ENCODE measurements at places on chromosomes 13 and 19.
A peak's percentile ranks its signal among the peaks of the same experiment; 100 is the strongest.

- DNase-seq, result no peak
Measured at GRCh38 chr13:78625384-78625783, 22.0 kb upstream of the POU4F1 start.

GRCh38 chr19:33806434-33806881, 9.8 kb downstream of the KCTD15 start:
- no peak for DNase-seq

- no peak for DNase-seq
Measured at GRCh38 chr19:10295847-10296591, 6.3 kb downstream of the ICAM5 start.

DNA sequence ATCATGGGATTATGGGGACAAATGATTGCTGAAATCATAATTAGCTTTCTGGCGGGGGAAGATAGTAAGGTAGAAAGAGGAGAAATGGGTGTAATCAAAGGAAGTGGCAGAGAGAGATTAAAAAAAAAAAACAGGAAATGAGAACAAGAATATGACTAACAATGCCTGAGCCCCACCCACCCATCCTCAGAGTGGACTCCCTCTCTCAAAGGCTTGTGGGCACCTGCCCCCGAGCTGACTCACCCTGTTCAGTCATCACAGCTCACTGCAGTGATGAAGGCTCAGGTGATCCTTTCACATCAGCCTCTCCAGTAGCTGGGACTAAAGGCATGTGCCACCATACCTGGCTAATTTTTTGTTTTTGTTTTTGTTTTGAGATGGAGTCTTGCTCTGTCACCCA, 26.4 kb upstream of the TPT1 start:
- no peak for DNase-seq

DNA sequence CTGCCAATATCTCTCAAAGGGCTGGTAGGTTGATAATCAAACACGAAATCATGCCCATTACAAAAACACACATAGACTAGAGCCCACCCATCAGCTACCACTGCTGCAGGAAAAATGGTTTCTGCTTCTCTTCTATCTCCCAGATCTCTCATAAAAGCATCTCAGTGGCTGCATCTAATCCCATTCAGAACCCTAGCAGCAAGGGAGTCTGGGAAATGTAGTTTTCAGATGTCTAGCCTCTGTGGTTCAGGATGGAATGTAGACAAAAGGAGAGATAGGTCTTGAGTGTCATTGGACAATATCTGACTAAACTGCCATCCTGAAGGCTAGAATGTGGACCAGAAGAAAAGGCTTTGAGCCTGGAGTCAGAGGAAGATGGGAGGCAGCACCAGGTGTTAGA, 32.1 kb downstream of the RDH8 start:
- no peak for DNase-seq

DNA sequence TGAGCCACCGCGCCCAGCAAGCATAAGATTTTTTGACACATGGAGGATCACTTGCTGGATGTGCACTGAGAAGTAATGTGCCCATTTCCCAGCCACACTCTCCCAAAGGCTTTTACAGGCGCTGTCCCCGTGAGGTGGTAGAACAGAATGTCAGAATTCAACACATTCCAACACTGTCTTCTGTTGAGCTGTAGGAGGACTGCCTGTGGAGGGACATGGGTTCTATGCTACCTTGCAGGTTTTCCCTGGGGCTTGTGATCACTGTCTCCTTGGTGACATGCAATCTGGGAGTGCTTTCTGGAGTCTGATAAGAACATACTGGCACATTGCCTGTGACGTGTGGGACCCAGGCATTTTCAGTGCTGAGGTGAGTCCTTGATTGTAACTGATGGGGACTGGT, 38.5 kb downstream of the DPRX start:
- no peak for DNase-seq

- DNase-seq, result no peak
Measured at GRCh38 chr13:102028868-102029267, 373.0 kb downstream of the FGF14 start.

DNA sequence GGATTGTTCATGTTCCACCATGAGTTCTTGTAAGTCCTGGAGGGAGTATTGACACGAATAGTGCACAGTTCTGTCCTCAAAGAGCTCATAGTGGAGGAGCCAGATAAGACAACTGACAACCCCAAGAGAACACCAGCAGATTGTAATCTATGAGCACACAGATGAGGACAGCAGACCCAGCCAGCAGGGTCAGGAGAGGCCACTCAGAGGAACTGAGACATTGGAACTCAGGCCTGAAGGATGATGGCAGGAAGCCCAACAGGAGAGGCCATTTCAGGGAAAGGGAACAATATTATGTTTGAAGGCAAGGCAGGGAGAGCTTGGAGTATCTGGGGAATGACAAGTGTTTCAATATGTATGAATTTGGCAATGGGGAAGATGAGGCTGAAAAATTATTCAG, 63.7 kb upstream of the IPO5 start:
- no peak for DNase-seq

DNA sequence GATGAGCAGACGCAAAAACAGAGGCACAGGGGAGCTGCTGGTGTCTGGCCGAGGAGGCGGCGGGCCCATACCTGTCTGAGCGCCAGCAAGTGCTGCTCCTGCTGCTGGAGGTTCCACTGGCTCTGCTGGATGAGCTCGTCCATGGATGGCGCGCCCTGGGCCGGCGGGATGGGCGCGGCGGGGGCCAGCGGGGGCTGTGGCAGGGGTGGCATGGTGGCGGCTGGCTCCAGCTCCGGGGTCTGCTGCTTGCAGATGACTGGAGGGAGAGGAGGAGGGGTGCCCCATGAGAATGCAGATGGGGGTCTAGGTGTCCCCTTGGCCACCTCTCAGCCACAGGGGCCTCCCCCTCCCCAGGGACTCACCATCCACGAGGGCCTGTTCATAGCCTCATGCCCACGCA, 6.9 kb downstream of the CHERP start:
- DNase-seq, result no peak

GRCh38 chr13:95106562-95106961, 194.7 kb downstream of the ABCC4 start:
- DNase-seq, result no peak

DNA sequence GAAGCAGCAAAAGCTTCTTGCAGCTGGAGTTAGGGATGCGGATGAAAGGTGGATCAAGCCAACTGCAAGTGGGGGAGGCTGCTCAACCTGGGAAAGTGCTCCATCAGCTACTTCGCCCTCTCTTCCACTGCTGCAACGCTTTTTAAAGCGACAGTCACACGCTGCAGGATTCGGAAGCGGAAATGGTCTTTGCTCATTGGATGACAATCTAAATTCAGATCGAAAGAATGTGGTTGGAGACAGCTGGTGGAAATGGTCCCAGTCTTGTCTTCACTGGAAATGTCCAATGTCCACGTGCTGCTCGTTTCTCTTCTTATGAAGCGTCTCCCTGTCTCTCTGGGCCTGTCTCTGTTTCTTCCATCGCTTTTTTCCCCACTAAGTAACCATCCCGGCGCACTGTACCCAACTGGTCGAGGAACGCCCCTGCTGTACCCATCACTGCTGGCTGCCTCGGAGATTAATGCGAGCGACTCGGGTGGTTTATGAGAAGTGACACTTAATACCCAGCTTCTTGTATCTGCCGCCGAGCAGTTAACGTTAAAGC, 2.1 kb upstream of the FGF9 start:
- DNase-seq, result peak; percentile 26

DNA sequence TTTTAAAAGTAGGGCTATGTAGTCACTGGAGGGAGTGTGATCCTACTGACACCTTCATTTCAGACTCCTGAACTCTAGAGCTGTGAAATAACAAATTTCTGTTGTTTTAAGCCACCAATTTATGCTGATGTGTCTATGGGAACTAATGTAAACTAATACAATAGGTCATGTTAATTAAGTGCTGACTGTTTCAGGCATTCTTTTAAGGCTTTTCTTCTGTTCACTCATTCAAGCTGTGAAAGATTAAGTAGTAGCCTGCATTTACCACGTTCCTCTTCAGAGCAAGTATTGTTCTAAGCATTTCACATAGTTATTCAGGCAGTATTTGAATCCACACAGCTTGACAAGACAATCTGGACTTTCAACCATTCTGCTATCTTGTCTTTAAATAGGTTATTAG, 1135.0 kb downstream of the SLITRK1 start:
- DNase-seq, result no peak

- peak; percentile 42 for DNase-seq
Measured at GRCh38 chr13:27953676-27954405, 15.3 kb downstream of the CDX2 start.

DNA sequence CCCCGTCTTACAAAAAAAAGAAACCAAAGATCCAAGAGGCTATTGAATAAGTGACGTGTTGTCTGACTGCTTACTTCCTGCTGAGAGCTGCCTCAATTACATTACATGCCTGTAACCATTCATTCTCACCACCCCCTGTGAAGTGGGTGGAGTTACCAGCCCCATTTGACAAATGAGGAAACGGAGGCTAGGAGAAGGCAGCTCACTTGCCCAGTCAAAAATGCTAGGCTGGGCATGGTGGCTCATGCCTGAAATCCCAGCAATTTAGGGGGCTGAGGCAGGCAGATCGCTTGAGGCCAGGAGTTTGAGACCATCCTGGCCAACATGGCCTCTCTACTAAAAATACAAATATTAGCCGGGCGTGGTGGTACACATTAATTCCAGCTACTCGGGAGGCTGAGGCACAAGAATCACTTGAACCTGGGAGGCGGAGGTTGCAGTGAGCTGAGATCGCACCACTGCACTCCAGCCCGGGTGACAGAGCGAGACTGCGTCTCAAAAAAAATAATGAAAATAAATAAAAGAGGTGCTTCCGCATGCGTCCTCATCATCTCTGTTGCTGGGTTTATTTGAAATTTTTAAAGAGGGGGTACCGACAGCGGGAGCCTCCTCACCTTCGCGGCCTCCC, 499 bp downstream of the LSM7 start:
- peak; percentile 64 for DNase-seq

DNA sequence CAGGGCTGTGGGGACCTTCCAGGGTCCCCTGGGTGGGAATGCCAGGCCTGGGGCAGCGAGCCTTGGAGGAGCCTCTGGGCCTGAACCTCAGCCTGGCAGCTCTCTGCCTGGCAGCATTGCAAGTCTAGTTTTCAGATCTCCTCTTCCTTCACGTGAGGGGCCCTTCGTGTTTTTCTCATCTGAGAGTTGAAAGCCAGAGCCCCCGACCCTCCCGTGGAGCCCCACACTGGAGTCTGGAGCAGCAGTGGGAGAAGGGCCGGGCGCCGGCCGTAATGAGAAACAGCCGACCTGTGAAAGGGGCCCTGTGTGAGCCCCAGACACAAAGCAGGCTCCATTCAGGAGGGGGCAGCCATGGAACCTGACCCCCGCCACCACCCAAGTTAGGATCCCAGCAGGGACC, 19.3 kb downstream of the TMED1 start:
- DNase-seq, result no peak

Data from NCI-H510A treated with DMSO at 0.1 percent for 48 hours (cell line).